ENCODE measurements at places on chromosomes 6 and 20. TPM values are rescaled to one million over a fixed set of nuclear protein-coding genes. Genes with fewer than 3 reads are reported as not detected.
A peak's percentile ranks its signal among the peaks of the same experiment; 100 is the strongest.

The CRISP2 gene
- not detected for total RNA-seq

The RBM24 gene
- 18.9 TPM for total RNA-seq

The ZKSCAN4 gene
- 7.2 TPM for total RNA-seq

- H3K36me3 ChIP-seq: no peaks in the 10 kb centered on the region
- no peak overlapping the region for H3K4me3 ChIP-seq
- no peaks in the 10 kb centered on the region for H3K4me1 ChIP-seq
- H3K27me3 ChIP-seq: no peaks in the 10 kb centered on the region
- DNase-seq: no peak
Observed at GRCh38 chr20:9300534-9300933, 213.9 kb upstream of the LAMP5 start.

The BPIFA1 gene
- 1.4 TPM for total RNA-seq

The PXMP4 gene
- total RNA-seq: 1.5 TPM

DNA sequence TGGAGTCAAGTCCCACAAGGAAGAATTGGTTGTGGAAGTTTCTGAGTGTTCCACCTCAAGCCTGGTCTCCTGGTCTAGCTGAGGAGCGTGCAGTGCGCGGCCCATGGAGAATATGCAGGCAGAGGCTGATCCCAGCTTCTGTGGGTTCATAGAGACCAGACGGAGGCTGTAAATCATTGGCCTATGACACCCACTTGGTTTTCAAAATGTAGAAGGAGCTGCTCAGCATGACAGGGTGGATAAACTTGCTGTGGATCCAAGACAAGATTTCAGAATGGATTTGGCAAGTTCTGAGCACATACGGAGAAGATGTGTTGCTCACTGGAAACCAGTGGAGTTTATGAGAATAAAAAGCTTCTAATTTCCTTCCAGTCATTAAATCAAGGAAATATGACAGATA, 744 bp downstream of the KIF25 start:
- no peak overlapping the region for H3K4me3 ChIP-seq
- no peaks in the 10 kb centered on the region for H3K27me3 ChIP-seq
- DNase-seq: no peak
- no peaks in the 10 kb centered on the region for H3K4me1 ChIP-seq
- H3K27ac ChIP-seq: no peak overlapping the region
- no peaks in the 10 kb centered on the region for H3K36me3 ChIP-seq

DNA sequence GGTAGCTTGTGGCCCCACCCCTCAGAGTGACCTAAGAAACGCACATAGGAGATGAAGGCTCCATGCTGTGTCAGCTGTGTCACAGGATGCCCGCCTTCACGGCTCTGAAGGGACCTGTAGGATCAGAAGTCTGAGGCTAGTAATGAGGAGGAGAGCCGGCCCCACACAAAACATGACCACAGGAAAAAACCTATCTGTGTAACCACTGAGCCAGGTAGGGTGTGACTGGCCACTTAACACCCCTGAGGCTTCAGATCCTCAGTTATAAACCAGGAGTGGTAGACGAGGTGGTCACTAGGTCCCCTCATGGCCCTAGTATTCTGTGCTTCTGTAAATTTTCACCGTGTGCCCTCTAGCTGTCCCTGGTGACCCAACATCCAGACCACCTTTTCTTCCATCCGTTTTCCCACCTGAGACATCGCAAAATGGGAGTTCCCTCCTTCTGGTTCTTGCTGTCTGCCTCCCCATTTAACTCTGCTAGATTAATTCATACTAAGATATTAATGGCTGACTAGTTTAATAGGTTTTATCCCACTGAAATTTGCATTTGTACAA, 52.8 kb downstream of the TBC1D7 start:
- H3K36me3 ChIP-seq: peaks cover 35% of the 10 kb centered on the region
- H3K4me1 ChIP-seq: no peaks in the 10 kb centered on the region
- H3K27ac ChIP-seq: no peak overlapping the region
- H3K4me3 ChIP-seq: no peak overlapping the region
- DNase-seq: no peak

The NKAIN2 gene
- 0.38 TPM for total RNA-seq

DNA sequence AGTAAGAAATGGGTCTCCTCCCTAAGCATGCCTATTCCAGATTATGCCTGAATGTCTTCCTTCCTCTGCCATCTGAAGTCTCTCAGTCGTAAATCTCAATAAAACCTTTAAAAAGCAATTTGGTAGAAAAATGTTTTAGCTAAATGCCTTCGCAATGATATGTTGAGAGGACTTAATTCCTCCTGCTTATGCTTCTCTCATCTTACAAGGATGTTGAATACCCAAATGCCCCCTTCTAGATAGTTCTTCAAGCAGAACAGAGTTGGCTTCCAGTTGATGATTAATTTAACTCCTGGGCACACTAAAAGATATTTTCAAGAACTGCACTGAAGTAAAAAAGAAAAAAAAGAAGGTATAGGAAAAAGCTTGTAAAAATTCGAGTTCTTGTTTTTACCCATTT, 275.0 kb upstream of the SPTLC3 start:
- no peaks in the 10 kb centered on the region for H3K4me1 ChIP-seq
- no peaks in the 10 kb centered on the region for H3K27me3 ChIP-seq
- no peaks in the 10 kb centered on the region for H3K36me3 ChIP-seq
- H3K27ac ChIP-seq: no peak overlapping the region
- DNase-seq: no peak
- H3K4me3 ChIP-seq: no peak overlapping the region

DNA sequence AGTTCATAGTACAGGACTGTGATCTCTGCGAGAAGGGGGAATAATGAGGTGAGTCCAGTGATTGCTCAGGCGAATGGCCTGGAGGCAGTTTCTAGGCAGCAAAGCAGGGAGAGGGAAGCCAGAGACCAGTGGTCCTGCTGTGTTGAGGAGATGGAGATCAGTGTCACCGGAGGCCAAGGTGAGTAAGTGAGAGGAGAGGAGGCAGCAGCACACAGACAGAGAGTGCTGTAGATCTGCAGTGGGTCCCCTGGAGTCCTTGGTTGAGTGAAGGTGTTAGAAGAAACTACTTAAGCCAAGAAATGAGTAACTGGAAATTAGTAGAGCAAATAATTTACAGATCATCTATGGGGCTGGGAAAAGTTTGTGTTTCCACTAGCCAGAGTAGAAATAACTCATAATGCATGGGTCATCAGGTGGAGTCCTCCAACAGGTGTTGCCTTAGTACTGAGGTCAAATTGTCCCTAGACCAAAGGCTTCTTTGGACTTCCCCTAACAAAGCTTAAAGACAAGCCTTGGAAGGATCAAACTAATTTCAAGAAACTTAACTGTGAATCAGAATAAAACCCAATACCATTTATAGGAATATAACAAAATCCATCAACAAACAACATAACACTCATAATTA, 13.6 kb downstream of the HEBP2 start:
- H3K4me3 ChIP-seq: no peak overlapping the region
- no peaks in the 10 kb centered on the region for H3K27me3 ChIP-seq
- peaks cover 28% of the 10 kb centered on the region for H3K36me3 ChIP-seq
- no peak overlapping the region for H3K27ac ChIP-seq
- H3K4me1 ChIP-seq: peaks cover 17% of the 10 kb centered on the region
- DNase-seq: peak; percentile 53

DNA sequence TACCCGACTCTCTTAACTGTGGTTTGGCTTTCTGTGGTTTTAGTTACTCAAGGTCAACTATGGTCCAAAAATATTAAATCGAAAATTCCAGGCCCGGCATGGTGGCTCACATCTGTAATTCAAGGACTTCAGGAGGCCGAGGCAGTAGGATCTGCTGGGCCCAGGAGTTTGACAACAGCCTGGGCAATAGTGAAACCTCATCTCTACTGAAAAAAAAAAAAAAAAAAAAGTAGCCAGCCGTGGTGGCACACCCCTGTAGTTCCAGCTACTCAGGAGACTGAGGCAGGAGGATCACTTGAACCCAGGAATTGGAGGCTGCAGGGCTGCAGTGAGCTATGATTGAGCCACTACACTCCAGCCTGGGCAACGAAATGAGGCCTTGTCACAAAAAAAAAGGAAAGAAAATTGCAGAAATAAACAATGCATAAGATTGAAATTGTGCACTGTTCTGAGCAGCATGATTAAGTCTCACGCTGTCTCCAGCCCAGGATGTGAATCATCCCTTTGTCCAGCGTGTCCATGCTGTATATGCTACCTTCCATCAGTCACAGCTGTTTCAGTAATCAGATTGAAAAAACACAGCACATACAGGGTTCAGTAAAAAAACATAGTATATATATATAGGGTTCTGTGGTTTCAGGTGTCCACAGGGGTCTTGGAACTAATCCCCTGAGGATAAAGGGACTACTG, 40.7 kb downstream of the RGS17 start:
- no peak for DNase-seq
- H3K27me3 ChIP-seq: no peaks in the 10 kb centered on the region
- no peak overlapping the region for H3K4me3 ChIP-seq
- H3K4me1 ChIP-seq: no peaks in the 10 kb centered on the region

DNA sequence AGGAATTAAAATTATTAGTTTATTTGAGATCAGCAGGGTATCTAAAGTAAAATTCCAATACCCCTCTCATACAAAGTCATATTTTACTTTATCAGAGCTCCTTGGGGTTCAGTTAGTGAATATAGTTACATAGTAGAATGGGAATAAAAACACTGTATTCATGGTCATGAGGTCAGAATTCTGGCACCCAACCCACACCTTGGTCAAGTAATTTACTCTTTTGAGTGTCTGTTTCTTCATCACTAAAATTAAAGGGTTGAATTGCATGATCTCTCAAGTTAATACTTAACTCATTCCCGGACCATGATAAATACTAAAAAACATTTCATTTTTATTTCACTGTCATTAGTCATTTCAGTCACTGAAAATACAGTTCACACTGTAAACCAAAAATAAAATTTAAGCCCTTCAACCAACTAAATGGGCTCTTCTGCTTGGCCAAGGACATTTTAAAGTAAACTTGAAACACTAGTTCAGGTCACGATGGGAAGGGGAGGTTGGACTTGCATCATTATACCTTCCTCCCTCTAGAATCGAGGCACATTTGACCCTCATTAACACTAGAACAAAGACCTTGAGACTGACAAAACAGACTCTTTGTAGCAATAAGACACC, 21.1 kb upstream of the HLA-DRB1 start:
- H3K27ac ChIP-seq: no peak overlapping the region
- no peaks in the 10 kb centered on the region for H3K36me3 ChIP-seq

GRCh38 chr6:31096215-31096614, 16.2 kb downstream of the C6orf15 start:
- no peak overlapping the region for H3K27ac ChIP-seq
- DNase-seq: no peak
- no peaks in the 10 kb centered on the region for H3K4me1 ChIP-seq

The FAM110A gene
- total RNA-seq: 22.9 TPM

DNA sequence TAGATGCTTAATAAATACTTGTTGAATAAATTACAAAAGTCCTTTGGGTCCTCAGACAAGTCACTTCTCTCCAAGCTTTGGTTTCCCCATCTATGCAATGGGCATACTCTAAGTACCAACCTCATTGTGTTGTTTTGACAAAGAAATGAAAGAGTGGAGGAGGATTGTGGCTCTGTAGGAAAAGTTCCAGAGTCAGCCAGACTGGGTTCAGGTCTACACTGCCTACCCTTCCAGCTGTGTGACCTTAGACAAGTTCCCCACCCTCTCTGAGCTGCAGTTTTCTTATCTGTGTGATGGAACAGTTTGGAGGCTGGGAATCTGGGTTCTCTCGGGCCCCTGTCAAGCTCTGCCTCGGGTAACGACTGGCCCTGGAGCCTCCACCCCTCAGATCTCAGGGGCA, 53.9 kb downstream of the SNAI1 start:
- H3K4me3 ChIP-seq: no peak overlapping the region
- no peaks in the 10 kb centered on the region for H3K36me3 ChIP-seq
- DNase-seq: no peak
- H3K27me3 ChIP-seq: no peaks in the 10 kb centered on the region

DNA sequence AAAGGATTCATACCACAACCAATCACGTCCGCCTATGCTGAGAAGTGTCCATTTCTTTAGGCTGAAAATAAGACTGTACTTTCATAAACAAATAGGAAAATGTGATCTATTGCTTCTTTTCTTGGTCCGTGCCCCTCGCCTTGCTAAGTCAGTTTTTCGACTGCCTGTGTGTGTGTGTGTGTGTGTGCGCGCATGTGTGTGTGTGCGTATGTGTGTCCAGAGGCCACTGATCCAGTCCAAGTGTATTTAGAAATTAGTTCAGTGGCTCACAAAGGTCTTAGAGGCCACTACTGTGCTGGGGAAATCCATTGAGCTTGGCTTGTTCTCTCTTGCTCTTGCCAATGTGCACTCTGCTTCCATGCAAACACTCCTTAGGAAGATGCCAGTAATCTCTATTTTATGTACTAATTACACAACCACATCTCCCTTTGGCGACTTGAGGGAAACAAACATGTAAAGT, 50.5 kb downstream of the SLC22A23 start:
- DNase-seq: no peak
- peaks cover 30% of the 10 kb centered on the region for H3K4me1 ChIP-seq
- H3K36me3 ChIP-seq: no peaks in the 10 kb centered on the region
- no peaks in the 10 kb centered on the region for H3K27me3 ChIP-seq
- no peak overlapping the region for H3K4me3 ChIP-seq
- no peak overlapping the region for H3K27ac ChIP-seq

The HLA-DMB gene
- 1.8 TPM for total RNA-seq

The PARD6B gene
- total RNA-seq: 31.1 TPM

The CD93 gene
- total RNA-seq: not detected

DNA sequence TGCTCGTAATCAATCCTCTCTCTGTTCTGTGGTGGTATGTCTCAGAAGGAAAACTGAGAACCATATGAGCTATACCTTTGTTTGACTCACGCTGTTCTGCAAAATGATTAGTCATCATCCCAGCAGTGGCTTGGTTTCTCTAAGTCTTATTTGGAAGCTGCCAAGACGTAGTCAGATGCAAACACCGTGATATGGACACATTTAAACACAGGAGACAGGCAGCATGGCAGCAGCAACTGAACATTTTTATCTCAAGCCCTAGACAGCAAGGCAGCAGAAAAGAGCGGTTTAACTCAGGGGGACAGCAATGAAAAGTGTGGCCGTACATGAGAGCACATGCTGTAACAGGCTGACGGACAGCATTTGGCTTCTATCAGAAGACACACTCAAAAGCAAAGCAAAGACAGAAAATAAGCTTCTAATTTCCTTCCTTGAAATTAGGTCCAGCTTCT, 1295.1 kb downstream of the EPHA7 start:
- H3K4me3 ChIP-seq: no peak overlapping the region
- no peak overlapping the region for H3K27ac ChIP-seq
- no peak for DNase-seq
- H3K4me1 ChIP-seq: no peaks in the 10 kb centered on the region
- no peaks in the 10 kb centered on the region for H3K36me3 ChIP-seq

The SLC22A2 gene
- 0.88 TPM for total RNA-seq

The LYRM4 gene
- 44.3 TPM for total RNA-seq

DNA sequence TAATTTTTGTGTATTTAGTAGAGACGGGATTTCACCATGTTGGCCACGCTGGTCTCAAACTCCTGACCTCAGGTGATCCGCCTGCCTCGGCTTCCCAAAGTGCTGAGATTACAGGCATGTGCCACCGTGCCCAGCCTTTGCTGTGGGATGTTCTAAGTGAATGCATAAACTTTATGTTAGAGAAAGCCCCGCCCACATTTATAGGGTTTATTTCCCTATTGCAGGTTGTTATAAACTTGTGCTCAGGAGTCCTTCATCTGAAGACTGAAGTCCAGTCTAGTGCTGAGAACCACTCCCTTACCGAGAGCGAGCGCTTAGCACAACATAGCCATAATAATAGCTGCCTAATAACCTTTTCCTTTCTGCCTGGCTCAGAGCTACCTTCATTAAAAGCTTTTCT, 75.4 kb upstream of the ZNF217 start:
- no peaks in the 10 kb centered on the region for H3K27me3 ChIP-seq
- no peaks in the 10 kb centered on the region for H3K4me1 ChIP-seq
- no peak overlapping the region for H3K27ac ChIP-seq
- no peaks in the 10 kb centered on the region for H3K36me3 ChIP-seq
- no peak overlapping the region for H3K4me3 ChIP-seq

The TRIM40 gene
- not detected for total RNA-seq

- H3K4me3 ChIP-seq: peak overlapping the region; percentile 88
- H3K27me3 ChIP-seq: peaks cover 73% of the 10 kb centered on the region
- DNase-seq: peak; percentile 79
- H3K4me1 ChIP-seq: no peaks in the 10 kb centered on the region
Observed at GRCh38 chr20:2524709-2525506, 11.5 kb upstream of the TMC2 start.

The CHRNA4 gene
- not detected for total RNA-seq

Measured in endodermal cell (in vitro differentiated cells).